CD4-positive, alpha-beta T cell treated with Interleukin-17A for 1 hour (primary cell): ENCODE measurements at places on chromosomes 4 and X.
A peak's percentile ranks its signal among the peaks of the same experiment; 100 is the strongest.

DNA sequence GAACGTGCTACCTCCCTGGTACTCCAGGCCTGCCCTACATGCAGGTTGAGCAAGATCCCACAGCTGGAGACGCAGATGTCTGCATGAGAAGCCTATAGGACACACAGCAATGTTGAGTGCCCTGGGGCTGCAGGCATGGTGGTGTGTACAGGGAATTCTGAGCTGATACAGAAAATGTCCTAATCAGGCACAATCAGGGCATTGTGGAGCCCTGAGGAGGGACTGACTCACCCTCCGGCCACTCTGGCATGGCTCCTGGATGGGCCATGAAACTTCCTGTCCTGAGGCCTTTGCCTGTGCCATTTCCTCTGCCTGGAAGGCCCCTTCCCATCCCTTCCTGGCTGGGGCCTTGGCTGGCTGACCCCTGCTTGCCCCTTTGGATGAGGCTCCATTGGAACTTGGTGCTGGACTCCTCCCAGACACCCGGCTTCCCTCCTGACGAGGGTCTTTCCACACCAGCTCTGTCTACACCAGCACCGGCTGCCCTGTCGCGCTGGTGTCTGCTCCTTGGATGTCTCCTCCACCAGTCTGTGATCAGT, 16.7 kb upstream of the AFAP1 start:
- DNase-seq, result no peak

DNA sequence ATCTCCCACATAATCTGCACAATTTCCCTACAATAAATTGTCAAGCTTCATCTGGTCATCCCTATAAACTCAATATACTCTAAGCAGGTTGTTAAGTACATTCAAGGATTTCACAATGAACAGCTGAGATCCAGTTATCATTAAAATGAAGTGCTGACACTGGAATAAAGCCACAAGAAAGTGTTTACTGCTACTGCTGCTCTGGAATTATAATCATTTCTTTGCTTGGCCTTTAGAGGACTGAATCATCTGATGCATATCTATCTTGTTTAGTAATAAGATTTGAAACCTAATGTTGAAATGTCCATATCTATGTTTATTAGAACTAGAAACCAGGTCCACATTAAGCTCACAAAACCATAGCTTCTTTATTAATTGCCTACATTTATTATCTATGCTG, 338.6 kb upstream of the ZFP42 start:
- no peak for DNase-seq

DNA sequence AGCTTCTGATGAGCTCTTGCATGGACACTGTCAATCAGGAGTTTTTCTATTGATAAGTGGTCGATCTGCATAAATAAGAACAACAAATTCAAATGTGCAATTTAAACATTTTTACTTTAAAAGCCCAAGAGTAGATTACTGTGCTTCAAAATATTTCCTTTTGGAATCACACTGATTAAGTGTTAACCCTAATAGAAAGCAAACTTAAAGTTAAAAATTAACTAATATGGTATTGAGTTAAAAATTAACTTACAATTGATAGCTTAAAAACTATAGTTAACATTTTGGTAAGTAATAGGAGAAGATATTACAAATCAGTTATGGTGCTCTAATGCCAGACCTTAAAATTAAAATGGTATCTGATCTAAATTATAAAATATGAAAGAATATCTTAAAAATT, 25.9 kb downstream of the MED14 start:
- no peak for DNase-seq

- no peak for DNase-seq
These were observed 27.3 kb upstream of the SCOC start for GRCh38 chr4:140346136-140346535.

- DNase-seq, result no peak
These were observed 13.6 kb downstream of the ACSL1 start for GRCh38 chr4:184812199-184812542.

- peak; percentile 61 for DNase-seq
These were observed 37.5 kb downstream of the PGRMC1 start for GRCh38 chrX:119273420-119274192.

- DNase-seq, result no peak
These were observed 6.6 kb downstream of the ABCD1 start for GRCh38 chrX:153731117-153731844.

DNA sequence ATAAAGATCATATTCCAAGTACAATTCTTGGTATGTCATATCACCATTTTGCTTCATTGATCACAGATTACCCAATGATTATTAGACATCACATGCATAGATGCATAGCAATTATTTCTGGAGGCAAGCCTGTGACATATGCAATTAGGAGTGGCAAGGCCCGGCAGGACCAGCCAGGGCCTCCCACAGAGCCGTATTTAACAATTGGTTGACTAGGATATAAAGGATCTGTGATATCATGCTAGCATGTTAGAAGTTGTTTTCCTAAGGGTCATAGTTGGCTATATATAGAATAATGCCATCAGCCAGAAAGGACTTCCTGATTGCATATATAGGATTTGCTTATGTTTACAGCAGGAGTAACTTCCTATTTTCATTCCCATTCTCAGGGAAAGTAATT, 103.5 kb upstream of the OTUD4 start:
- no peak for DNase-seq

DNA sequence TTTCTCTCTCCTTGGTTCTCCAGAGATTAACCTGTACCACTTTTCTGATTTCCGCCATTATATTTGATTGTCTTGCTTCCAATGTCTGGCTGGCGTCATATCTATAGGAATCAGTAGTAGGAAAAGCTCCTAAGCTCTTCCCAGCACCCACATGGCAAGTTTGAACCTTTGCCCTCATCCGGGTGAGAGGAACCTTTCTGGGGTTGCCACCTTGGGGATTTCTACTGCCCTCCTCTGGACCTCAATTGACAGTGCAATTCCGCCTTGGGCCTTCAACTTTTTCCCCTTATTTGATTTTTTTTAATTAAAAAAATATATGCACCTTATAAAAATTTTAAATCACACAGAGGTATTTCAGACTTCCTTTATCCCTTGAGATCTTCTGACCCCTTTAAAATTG, 2.0 kb upstream of the CXorf66 start:
- DNase-seq, result no peak

DNA sequence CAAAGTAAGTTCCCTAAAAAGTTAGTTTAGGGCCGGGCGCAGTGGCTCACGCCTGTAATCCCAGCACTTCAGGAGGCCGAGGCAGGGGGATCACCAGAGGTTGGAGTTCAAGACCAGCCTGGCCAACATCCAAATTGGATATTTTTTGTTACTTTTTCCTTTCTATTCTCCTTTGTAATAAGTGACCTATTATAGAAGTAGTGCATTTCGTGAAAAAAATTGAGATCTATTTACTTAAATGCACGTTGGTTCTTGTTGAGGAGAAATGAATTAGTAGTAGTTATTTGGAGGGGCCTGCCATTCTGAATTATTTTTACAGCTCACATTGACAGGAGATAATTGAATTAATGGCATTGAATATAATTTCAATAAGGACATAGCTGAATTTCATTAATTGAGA, 22.3 kb upstream of the NDUFC1 start:
- DNase-seq, result no peak

DNA sequence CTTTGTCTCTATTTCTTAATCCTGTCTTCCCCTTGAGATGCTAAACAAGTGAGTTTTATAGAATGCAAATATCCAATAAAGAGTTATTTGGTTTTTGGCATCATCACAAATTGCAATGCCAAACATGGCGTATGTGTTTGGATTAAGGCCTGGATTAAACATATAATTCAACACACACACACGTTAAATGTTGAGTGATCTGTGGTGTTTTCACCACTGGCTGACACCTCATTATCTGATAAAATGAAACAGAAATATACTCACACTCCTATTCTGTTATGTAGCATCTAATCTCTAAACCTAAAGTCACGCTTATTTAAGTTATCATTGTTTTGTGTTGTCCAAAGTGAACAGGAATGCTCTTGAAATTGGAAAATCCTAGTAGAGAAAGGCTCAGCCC, 506.2 kb downstream of the FSTL5 start:
- DNase-seq, result no peak

DNA sequence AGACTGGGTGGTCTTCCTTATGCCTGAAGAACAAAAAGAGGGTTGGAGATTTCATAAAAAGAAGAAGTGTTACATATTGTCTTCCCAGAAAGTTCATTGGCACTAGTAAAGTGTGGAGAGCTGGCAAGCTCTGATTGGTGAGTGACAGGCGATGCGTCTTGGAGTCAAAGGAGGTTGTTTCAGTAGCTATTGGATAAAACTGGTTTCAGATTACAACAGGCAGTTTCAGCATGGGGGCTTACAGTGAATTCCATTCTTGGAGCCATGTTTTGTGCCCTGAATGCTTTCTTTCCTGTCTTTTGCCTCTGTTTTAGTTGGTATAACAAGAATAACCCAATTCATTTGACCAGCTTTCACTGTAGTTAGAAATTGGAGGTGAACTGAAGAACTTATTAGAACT, 750.5 kb downstream of the ADGRL3 start:
- DNase-seq, result no peak

DNA sequence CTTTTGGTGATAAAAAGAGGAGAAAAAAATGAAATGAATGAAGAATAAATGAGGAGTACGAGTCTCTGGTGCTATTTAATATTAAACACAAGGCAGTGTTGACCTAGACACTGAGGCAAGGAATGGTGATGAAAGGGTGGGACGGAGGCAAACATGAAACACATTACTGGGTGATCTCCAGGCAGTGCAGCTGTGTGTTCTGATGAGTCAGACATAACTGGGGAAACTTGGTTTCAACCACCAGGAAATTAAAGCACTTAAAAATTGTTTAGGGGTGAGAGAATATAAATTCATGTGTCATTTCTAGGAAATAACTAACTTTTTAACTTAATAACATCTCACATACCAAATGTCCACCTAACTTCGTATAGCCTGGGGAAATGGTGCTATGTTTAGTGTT, 19.7 kb upstream of the CXCL6 start:
- no peak for DNase-seq

DNA sequence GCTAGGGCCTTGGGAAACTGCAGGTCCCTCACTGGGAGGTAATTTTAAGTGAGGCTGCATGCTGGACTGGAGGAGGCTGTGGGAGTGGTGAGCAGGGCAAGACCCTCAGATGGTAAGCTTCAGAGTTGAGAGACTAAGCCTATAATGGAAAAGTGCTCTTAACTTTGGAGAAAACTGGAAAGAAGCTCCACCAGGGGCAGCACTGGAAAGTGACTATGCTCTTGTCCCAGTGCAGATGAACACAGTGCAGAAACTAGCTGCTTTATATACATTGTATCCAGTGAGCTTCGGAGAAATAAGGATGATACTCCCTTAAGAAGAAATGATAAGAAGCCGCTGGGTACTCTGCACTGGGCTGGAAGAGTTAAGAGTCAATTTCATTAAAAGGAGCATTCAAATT, 3.2 kb upstream of the MAGEB2 start:
- DNase-seq, result no peak

- DNase-seq, result no peak
These were observed 55.5 kb downstream of the BMP3 start for GRCh38 chr4:81085979-81086378.

DNA sequence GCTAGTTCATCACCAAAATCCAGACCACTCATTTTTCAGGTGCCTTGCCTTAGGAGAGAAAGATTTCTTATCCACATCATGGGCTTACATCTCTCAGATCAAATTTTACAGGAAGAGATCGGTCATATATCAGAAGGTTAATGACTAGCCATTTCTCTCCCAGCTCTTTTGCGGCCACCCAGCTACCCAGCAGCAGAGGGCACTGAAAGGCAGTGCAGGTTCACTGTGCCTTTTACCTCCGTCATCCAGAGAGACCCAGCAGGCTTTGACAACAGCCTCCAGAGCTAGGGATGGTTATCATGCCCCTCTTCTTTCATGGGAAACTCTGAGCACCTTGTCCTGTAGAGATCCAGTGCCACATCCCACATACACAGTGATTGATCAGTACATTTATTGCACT, 384.8 kb downstream of the AFF2 start:
- no peak for DNase-seq

- no peak for DNase-seq
These were observed 371.4 kb upstream of the FAM241A start for GRCh38 chr4:111773858-111774257.

DNA sequence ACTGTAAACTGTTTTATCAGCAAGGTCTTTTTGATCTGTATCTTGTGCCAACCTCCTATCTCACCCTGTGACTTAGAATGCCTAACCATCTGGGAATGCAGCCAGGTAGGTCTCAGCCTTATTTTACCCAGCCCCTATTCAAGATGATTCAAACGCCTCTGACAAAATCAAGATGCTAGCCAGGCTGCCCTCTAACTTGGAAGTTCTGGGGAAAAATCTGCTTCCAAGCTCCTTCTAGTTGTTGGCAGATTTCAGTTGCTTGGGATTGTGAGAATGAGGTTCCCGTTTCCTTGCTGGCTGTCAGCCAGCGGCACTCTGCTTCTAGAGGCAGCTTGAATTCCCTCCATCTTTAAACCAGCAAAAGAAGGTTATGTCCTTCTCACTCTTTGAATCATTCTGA, 34.7 kb downstream of the LUZP4 start:
- no peak for DNase-seq

DNA sequence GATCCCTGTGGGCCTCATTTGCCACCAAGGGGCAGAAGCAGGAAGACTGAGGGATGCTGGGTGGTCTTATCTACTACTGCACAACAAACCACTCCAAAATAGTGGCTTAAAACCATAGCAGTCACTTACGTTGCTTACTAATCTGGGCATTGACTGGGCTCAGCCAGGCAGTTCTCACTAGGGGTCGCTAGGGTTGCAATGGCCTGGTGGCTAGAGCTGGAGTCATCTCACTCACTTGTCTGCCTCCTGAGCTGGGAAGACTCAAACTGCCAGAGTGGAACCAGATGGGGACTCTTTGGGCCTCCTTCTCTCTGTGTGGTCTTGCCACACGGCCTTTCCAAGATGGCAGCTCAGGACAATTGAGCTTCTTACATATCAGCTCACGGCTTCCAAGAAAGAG, 216.3 kb upstream of the BCOR start:
- DNase-seq, result no peak

- DNase-seq, result peak; percentile 86
These were observed 24.9 kb downstream of the ARL9 start for GRCh38 chr4:56530269-56531148.

GRCh38 chrX:11766487-11766886, 8.4 kb downstream of the MSL3 start:
- no peak for DNase-seq

DNA sequence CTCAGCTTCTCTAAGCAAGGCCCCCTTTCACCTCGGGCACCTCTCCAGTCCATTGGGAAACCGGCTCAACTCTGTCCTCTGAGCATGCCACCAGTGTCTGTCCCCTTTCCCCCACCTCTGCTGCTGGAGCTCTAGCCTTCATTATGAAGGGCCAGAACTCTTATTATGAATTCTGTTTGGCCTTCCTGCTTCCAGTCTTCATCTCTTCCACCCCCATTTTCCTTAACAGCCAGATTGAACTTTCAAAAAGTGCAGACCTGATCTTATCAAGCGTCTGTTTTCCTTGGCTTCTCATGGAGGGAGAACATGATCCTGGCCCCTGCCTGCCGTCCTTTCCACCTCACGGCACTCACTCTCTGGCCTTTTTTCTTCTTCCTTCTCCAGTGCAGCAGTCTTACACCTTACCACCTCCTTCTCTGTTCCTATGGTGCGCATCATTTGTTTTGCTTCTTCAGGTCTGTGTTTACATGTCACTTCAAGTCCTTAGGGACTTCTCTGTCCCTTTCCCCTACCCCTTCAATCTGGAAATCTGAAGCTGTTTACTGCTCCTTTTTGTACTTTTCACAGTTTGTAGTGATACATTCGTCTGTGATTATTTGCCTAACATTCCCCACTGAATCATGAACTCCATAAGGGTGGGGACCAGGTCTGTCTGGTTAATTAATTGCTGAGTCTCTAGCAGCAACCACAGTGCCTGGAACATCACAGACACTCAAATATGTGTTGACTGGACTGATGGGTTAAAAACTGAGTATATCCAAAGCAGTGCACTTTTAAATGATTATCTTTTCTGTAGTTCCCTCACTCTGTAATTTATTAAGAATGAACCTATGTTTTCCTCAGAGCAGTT, 55.8 kb downstream of the FNIP2 start:
- no peak for DNase-seq
